ENCODE measurements at places on chromosomes 4 and X.

GRCh38 chrX:9845578-9845952 lies 59.3 kb downstream of the SHROOM2 start:
- H3K27ac ChIP-seq: no peak overlapping the region
- no peak for DNase-seq
- H3K4me3 ChIP-seq: no peak overlapping the region
- H3K36me3 ChIP-seq: no peaks in the 10 kb centered on the region
- H3K4me1 ChIP-seq: no peaks in the 10 kb centered on the region
- H3K27me3 ChIP-seq: no peaks in the 10 kb centered on the region

DNA sequence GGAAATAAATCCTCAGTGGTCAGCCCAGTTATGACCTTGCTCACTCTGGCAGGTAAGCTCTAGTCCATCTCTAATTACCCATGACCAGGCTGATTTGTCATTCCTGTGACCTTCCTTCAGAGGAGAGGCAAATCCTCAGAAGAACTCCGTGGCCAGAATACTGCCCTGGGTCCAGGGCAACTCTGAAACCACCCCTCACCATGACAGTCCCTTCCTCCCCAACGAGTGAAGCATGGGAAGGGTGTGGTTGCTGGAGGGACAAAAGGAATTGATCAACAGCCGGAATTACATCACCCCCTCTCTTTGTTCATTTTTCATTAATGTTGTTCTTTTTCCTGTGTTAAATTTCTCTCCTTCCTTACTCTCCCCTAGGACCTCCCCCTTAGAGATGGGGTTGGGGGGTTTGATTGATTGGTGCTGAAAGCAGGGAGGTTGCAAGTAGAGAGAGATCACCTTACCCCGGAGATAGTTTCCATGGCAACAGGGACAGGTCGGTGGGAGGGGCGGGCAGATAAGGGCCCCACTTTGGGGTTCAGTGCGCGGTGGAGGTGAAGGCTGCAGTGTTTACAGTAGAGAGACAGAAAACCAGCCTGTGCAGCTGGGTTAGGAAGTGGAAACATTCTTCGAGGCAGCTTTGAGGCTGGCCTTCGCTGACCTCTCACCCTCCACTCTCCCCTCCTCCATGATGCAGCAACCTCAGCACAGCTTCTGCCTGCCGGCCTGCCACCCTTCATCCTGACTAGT lies 647.4 kb downstream of the BCOR start:
- no peak overlapping the region for H3K4me3 ChIP-seq
- H3K27ac ChIP-seq: no peak overlapping the region
- no peak for DNase-seq

- no peak overlapping the region for H3K27ac ChIP-seq
- no peaks in the 10 kb centered on the region for H3K4me1 ChIP-seq
- no peaks in the 10 kb centered on the region for H3K36me3 ChIP-seq
- H3K27me3 ChIP-seq: no peaks in the 10 kb centered on the region
- no peak overlapping the region for H3K4me3 ChIP-seq
- DNase-seq: no peak
Measured at GRCh38 chr4:21893136-21893535, 55.4 kb downstream of the KCNIP4 start.

GRCh38 chrX:123169247-123169901 lies 14.7 kb upstream of the GRIA3 start:
- peaks cover 2% of the 10 kb centered on the region for H3K27me3 ChIP-seq
- H3K36me3 ChIP-seq: no peaks in the 10 kb centered on the region
- DNase-seq: no peak
- H3K4me1 ChIP-seq: no peaks in the 10 kb centered on the region
- no peak overlapping the region for H3K27ac ChIP-seq

- H3K4me3 ChIP-seq: no peak overlapping the region
- no peaks in the 10 kb centered on the region for H3K4me1 ChIP-seq
- no peaks in the 10 kb centered on the region for H3K27me3 ChIP-seq
- no peak overlapping the region for H3K27ac ChIP-seq
- DNase-seq: no peak
Measured at GRCh38 chrX:108485960-108486359, 46.3 kb downstream of the COL4A5 start.

- no peaks in the 10 kb centered on the region for H3K27me3 ChIP-seq
- H3K4me1 ChIP-seq: no peaks in the 10 kb centered on the region
- H3K27ac ChIP-seq: no peak overlapping the region
- H3K4me3 ChIP-seq: no peak overlapping the region
- H3K36me3 ChIP-seq: no peaks in the 10 kb centered on the region
Measured at GRCh38 chrX:15073313-15073712, 196.6 kb downstream of the ASB9 start.

DNA sequence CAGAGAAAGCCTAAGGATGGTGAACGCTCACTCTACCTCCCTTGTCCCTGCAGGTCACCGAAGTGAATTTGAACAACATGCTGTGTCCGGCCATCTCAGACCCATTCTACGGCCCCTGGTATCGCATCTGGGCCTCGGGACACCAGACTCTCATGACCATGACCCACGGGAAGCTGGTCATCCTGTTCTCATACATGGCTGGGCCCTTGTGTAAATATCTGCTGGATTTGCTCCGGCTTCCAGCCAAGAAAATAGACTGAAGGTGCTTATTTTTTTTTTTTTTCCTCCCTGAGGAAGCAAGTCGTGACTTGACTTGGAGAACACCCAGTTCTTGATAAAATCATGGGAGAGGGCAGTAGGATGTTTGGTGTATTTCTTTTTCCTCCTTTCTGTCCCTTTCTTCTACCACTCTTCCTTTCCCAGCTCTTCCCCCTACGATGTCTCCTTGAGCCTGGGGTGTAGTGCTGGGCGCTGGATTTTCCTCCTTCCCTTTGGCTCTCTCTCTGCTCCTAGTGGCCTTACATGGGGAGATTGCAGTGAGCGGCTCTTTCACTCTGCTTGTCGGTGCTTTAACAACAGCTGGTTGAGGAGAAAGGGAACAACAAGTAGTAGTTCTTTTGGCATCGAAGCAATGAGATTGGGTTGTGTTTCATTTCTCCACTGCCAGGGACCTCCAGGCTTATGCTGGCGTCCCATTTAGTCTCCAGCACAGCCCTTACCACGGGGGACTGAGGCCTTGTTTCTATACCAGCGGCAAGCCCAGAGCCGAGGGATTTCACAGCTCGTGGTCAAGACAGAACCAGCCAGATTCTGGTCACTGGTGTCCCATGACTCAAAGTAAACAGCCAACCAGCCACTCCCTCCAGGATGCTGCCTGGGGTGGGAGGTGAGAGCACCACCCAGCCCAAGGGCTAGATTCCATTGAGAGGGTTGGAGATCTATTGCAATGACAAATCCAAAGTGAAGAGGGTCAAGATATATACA lies 144.4 kb downstream of the AMMECR1 start:
- no peak for DNase-seq
- peaks cover 10% of the 10 kb centered on the region for H3K4me1 ChIP-seq
- H3K36me3 ChIP-seq: peaks cover 10% of the 10 kb centered on the region
- no peaks in the 10 kb centered on the region for H3K27me3 ChIP-seq
- no peak overlapping the region for H3K4me3 ChIP-seq
- H3K27ac ChIP-seq: no peak overlapping the region

DNA sequence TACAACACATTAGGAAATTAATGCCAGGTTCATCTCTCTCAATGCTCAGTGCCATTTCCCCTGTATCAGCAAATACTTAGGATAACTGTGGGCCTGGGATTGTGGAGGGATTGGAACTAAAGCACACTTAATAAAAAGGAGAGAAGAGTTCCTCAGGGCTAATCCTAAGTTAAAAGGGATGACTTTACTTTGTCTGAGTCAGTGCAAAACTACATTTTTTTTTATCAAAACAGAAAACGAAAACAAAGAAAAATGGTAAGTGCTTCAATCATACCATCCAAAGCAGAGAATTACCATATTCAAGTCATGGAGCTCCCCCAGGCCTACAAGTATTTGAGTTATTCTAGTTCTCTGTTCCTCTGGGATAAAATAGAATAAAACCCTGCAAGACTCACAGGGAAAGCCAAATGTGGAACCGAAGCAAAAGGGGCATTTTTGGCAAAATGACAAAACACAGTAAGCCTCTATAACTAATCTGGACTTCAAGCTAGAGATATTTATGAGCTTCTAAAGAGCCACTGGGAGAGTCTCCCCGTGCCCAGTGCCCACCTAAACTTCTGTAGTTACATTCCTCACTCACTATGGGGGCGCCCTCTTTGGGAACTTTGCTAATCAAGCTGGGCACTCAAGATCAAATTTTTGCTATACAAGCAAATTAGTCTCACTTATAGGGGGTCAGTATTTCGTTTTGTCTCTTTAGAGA lies 53.4 kb downstream of the PALLD start:
- H3K27me3 ChIP-seq: no peaks in the 10 kb centered on the region
- H3K4me3 ChIP-seq: no peak overlapping the region
- DNase-seq: no peak
- no peaks in the 10 kb centered on the region for H3K4me1 ChIP-seq
- H3K27ac ChIP-seq: no peak overlapping the region

- DNase-seq: peak; percentile 69
- H3K4me1 ChIP-seq: peaks cover 18% of the 10 kb centered on the region
- H3K36me3 ChIP-seq: no peaks in the 10 kb centered on the region
- peaks cover 15% of the 10 kb centered on the region for H3K27me3 ChIP-seq
- no peak overlapping the region for H3K4me3 ChIP-seq
Measured at GRCh38 chr4:14864365-14865030, 137.8 kb upstream of the CPEB2 start.

DNA sequence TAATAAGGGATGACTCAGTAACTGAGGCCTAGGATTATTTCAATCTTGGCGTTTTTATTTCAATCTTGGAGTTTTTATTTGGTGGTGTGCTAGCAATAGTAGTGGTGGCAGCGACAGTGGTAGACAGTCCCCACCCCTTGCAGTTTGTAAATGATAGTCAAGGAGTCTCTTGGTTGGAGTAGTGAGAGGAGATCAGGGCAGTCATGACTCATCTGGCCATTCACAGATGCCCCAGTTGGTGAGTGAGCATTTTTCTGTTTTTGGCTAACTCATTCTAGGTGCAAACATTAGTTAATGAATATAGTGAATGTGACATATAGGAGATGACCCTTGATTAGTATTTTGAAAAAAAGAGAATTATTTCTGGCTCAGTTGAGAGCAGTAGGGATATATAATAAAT lies 93.5 kb upstream of the ADAD1 start:
- H3K27ac ChIP-seq: no peak overlapping the region
- no peak overlapping the region for H3K4me3 ChIP-seq
- peaks cover 96% of the 10 kb centered on the region for H3K36me3 ChIP-seq

DNA sequence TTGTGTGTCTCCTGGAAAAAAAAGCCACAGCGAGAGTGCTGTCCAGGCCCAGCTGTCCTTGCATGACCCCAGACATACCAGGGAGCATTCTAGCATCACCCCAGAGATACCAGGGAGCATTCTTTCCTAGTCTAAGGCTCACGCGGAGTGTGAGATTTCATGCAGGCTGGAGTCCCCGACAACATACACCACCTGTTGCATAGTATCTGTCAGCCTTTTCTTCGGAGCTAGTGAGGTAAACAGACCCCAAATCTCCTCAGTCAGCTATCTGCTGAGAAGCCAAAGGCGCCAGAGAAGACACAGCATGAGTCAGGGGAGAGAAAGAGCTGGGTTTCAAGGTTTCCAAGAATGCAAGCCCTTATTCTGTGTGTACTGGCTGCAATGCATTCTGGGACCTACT lies 23.1 kb upstream of the ZXDA start:
- DNase-seq: no peak
- H3K27ac ChIP-seq: no peak overlapping the region
- H3K36me3 ChIP-seq: no peaks in the 10 kb centered on the region
- H3K27me3 ChIP-seq: no peaks in the 10 kb centered on the region
- no peak overlapping the region for H3K4me3 ChIP-seq

GRCh38 chr4:187309456-187309855 lies 585.8 kb upstream of the FAT1 start:
- no peaks in the 10 kb centered on the region for H3K36me3 ChIP-seq
- no peaks in the 10 kb centered on the region for H3K27me3 ChIP-seq
- H3K27ac ChIP-seq: no peak overlapping the region
- no peak for DNase-seq
- no peaks in the 10 kb centered on the region for H3K4me1 ChIP-seq

DNA sequence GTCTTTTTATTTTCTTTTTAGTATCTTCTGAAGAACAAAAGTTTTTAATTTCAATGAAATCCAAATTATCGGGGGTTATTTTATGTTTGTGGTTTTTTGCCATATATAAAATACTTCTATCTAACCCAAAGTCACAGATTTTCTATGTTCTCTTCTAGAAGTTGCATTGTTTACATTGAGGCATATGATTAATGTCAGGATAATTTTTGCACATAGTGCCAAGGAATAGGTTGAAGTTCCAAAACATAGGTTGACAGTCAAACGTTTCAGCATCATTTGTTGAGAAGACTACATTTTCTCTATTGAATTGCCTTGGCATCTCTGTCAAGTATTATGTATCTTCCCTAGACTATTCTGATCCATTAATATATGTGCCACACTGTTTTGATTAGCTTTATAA lies 64.5 kb downstream of the ANKRD17 start:
- H3K36me3 ChIP-seq: no peaks in the 10 kb centered on the region
- peaks cover 6% of the 10 kb centered on the region for H3K4me1 ChIP-seq
- H3K27me3 ChIP-seq: no peaks in the 10 kb centered on the region
- no peak for DNase-seq

DNA sequence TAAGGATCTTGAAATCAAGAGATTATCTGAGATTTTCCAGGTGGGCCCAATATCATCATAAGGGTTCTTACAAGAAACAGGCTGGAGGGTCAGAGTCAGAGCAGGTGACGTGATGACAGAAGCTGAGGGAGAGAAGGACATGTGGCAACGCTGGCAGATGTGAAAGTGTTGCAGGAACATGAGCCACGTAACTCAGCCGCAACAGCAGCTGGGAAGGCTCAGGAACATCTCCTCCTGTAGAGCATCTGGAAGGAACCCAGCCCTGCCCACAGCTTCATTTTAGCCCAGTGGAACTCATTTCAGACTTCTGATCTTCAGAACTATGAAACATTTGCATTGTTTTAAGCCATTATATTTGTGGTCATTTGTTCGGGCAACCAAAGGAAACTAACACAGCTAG lies 156.3 kb upstream of the VEGFC start:
- H3K4me3 ChIP-seq: no peak overlapping the region
- H3K4me1 ChIP-seq: no peaks in the 10 kb centered on the region
- no peak overlapping the region for H3K27ac ChIP-seq
- no peaks in the 10 kb centered on the region for H3K27me3 ChIP-seq

DNA sequence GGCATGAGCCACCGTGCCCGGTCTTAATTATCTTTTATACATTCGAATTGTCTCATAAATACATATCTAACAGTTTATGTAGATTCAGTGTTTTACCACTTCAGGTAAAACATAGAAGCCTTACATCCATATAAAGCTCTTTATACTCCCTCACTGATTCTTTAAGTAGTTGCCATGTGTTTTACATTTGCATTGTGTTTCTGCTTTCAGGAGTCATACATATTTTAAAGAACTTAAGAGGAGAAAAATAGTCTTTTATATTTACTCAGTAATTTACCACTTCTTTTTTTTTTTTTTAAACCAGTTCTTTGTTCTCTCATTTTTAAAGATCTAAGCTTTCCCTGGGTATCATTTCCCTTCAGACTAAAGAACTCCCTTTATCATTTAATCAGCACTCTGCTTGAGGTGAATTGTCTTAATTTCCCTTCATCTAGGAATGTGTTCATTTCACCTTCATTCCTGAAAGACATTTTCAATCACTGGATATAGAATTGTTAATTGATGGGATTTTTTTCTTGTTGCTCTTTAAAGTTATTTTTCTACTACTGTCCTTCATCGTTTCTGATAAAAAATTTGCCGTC lies 324.3 kb upstream of the ZCCHC13 start:
- H3K4me1 ChIP-seq: no peaks in the 10 kb centered on the region
- no peak overlapping the region for H3K4me3 ChIP-seq
- no peaks in the 10 kb centered on the region for H3K27me3 ChIP-seq
- no peaks in the 10 kb centered on the region for H3K36me3 ChIP-seq
